CD4-positive, alpha-beta T cell treated with Interleukin-12 subunit alpha and Interleukin-12 subunit beta, for 1 hour (primary cell): ENCODE measurements at places on chromosomes 13 and 19.

DNA sequence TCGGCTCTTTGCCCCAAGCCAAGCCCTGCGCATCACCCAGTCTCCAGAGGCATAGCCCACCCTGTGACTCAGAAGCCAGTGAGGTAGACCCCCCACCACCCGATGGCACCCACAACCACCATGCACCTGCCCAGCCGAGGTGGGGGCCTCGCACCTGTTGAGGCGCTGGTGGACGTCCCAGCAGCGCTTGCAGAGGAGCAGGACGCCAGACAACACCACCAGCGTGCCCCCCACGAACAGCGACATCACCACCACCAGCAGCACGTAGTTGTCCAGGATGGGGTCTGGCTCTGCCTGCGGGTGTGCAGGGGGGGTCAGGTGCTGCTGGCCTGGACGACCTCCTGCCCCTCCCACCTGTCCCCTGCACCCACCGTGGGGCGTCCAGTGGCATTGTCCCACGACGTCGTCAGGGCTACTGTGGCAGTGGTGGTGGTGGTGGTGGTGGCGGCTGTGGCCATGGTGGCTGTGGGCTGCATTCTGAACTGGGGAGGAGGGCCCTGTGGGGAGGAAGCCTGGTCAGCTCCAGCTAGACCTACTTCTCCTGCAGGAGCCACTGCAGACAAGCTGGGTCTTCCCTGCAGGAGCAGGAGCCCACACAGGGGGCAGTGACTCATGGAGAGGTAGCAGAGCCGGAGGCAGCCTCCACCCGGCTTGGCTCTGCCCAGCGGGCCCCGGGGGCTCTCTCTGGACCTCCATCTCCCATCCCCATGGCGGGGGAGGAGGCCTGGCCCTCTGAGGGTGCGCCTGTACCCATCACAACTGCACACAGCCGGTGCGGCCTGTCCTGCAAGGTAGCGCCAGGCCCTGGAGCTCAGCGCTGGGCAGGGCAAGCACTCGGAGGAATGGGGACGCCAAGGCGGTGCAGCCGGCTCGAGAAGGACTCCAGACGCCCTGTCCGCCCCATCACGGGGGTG, 1.9 kb downstream of the CBARP start:
- DNase-seq = no peak

- DNase-seq = no peak
These were observed at the start of gene STARD13 for GRCh38 chr13:33285420-33286124. TSS of gene STARD13 (minus strand) at chr13:33285755. CDS start at chr13:33285638, 117 bp downstream.

DNA sequence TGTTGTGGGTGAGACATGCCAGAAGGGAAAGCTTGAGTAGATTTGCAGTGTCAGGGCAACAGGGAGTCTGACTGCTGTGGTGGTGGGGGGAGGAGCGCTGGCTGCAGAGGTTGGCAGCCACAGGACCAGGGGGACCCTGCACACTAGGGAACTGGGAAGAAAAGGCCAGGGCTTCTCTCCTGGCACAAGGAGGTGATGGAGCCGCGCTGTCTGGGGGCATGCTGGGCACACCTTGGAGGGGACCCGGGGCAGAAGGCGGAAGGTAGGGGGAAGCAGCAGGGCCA, 13.9 kb upstream of the EPHX3 start:
- no peak for DNase-seq

GRCh38 chr19:35991731-35992450, 3.1 kb upstream of the SDHAF1 start:
- DNase-seq = no peak

GRCh38 chr13:63042686-63043085, 1627.0 kb upstream of the PCDH20 start:
- DNase-seq = no peak

- DNase-seq = no peak
These were observed 666 bp downstream of the MEIS3 start for GRCh38 chr19:47418692-47419029.

DNA sequence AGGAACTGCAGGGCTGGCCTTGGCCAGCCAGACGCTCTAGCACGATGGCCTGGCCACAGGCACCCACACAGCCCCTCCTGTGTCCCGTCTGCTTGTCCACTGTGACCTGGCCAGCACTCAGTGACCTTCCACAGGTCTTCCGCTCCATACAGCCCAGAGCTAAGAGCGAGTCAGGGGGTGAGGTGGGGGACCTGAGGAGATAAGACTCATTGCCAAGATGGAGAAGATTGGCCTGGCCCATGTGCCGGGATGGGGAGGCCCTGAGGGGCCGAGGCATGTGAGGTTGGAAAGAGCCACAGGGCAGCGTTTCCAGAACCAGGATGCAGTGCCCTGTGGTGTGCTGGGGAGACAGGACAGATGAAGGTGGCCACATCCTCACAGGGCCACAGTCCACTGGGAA, 10.2 kb upstream of the SLC7A9 start:
- DNase-seq = no peak

GRCh38 chr13:51958217-51958547, 53.1 kb downstream of the ATP7B start:
- no peak for DNase-seq

GRCh38 chr13:62924395-62924794, 1508.7 kb upstream of the PCDH20 start:
- no peak for DNase-seq

DNA sequence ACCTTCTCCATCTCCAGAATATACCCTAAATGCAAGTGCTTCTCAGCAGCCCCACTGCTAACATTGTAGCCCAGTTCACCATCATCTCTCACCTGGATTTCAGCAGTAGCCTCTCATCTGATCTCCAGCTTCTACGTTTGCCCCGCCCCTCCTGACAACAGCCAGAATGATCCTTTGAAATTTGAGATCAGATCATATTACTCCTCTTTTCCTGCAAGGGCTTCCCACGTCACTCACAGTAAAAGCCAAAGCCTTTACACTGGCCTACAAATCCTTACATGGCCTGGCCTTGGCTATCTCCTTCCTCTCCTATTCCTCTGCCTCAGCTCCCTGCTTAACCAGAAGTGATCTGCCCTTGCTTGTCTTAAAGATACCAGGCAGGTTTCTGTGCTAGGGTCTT, 94.3 kb upstream of the NBEA start:
- no peak for DNase-seq

GRCh38 chr19:49058562-49058961, 1.0 kb upstream of the CGB7 start:
- no peak for DNase-seq

DNA sequence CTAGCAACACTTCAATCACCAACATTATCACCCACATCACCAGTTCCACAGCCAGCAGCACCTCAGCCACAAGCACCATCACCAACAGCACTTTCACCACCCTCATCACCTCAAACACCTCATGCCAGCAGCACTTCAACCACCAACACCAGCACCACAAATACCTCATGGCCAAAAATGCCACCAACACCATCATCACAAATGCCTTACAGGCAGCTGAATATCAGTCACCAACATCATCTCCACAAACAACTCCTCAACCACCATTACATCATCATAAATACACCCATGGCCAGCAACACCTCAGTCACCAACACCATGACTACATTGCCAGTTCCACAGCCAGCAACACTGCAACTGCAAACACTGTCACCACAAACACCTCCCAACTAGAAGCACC, 10.4 kb downstream of the FCER2 start:
- DNase-seq = peak; percentile 44

GRCh38 chr13:87810391-87810801, 139.2 kb downstream of the SLITRK5 start:
- no peak for DNase-seq

DNA sequence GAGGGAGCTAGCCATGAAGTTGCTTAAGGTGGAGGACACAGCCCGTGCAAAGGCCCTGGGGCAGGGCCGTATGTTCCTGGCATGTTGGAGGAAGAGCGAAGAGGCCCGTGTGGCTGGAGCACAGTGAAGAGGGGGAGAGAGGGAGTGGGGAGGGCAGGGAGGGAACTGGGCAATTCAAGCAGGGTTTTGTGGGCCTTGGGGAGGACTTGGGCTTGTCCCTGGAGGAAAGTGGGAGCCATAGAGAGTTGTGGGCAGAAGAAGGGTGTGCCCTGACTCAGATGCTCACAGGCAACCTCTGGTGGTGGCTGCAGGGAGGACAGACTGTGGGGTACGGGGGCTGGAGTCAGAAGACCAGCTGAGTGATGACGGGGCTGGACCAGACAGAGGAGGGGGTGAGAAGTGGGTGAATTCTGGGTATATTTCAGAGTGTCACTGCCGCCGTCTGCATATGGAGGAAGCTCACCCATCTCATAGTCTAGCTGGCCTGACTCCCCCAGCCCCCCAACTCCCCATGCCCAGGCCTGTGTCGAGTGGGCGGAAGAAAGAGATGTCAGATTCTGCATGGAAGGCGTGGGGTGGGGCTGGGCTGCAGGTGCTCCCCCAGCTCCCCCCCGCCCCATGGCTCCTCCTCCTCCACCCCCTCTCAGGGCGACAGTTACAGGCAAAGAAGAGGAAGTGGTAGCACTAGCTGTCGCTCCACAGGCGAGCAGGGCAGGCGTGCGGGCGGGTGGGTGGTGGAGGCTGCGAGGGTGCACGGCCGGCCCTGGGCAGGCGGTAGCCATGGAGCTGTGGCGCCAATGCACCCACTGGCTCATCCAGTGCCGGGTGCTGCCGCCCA, at the start of gene VAV1:
VAV1 (plus strand) TSS at position 681 of the 838 bp plus-strand sequence; CDS start at position 781, 100 bp downstream.
- peak; percentile 86 for DNase-seq

- no peak for DNase-seq
These were observed 3.8 kb downstream of the CDX2 start for GRCh38 chr13:27965343-27965739.

GRCh38 chr13:101242720-101243119, 173.6 kb downstream of the NALCN start:
- no peak for DNase-seq

- no peak for DNase-seq
These were observed 40.7 kb upstream of the SPATA13 start for GRCh38 chr13:24119626-24120508.

GRCh38 chr19:5345895-5346386, 5.3 kb upstream of the PTPRS start:
- DNase-seq = no peak

- no peak for DNase-seq
These were observed 19.8 kb upstream of the ATP11A start for GRCh38 chr13:112669881-112670499.

DNA sequence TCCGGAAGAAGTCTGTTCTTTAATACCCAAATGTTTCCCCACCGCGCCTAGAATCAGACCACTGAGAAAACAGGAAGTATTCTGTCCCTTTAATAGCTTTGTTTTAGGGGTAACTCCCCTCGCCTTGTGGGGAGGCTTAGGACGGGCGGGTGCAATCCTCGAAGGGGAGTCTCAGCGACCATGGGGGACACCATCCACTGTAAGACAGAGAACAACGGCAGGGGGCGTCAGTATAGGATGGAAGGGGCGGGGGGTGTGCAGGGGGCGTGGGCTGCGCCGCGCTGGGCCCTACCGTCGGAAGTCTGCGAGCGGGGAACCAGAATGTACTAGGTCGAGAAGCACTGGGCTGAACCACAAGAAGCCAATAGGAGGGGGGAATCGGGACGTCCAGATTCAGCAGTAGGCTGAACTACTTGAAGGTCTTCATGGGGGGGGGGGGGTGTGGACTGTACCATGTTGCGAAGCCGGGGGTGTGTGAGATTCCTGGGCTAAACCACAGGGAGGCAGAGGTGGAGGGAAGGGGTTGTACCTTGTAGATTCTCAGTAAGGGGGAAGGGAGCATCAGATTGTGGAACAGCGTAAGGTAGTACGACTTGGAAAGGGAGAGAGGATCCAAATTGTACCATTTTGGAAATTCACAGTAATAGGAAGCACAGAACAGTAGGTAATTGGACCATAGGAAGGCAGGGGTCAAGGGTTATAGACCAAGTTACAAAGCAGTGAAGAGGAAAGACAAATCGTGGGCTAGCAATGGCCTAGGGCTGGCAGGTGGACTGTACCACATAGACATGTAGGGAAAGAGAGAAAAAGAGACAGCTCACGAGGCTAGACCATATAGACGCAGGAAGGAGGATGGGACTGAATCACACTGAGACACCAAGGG, 1.0 kb upstream of the DBP start:
- DNase-seq = peak; percentile 93

GRCh38 chr19:35090506-35091214, 25.0 kb upstream of the FXYD3 start:
- DNase-seq = peak; percentile 55

DNA sequence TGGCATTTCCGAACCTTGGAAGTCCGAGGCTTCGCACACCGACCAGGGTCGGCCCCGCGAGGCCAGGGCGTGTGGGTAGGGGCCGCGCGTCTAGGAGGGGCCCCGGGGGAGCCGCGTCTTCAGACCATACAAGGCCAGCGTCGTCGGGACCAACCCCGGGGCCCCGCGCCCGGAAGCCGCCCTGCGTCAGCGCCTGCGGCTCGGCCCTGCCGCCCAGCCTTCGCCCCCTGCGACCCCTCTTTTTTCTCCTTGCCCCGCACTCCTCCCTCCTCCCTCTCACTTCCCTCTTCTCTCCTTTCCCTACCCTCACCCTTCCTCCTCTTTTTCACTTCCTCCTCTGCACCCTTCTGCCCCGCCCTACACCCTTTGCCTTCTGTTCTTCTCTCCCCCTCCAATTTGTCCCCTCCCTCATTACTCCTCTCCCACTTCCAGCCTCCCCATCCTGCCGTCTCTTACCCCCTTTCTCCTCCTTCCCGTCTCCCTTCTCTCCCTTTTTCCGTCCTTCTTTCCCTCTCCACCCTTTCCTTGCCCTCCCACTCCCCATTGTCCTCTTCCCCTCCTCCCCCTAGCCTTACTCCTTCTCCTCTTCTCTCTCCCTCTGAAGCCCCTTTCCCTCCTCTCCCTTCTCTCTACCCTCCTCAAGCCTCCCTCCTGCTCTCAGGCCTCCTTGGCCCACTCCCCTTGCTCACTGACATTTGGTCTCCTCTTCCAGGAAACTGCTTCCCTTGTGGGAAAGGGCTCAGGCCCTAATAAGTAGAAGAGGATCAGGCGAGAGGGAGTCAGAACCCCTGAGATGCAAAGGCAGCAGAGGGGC, 2.2 kb upstream of the PLEKHG2 start:
- peak; percentile 89 for DNase-seq

- DNase-seq = no peak
These were observed 338 bp downstream of the RGCC start for GRCh38 chr13:41457589-41458186.

- no peak for DNase-seq
These were observed 92.2 kb downstream of the STOML3 start for GRCh38 chr13:38898481-38898880.

GRCh38 chr19:22332924-22333323, 46.7 kb downstream of the ZNF729 start:
- no peak for DNase-seq

- DNase-seq = no peak
These were observed 558.2 kb downstream of the IRS2 start for GRCh38 chr13:109228211-109228610.

DNA sequence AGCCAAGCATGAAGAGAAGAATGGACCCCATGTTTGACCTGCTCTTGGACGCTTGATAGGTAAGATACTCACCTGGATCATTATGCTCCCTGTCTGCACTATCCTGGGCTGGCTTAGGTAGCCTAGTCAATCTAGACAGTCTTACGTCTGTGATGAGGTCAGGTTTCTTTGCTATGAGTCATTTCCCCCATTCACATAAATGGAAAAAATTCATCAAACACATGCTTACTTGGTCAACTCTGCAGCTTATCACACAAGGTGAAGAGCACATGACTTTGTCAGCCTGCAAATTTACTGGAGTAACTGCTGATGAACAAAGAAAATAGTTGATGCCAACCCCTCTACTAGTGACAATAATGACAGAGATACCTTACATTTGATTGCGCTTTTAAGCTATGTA, 170.0 kb downstream of the NUFIP1 start:
- DNase-seq = no peak
